ENCODE measurements at places on chromosomes 1 and 21.
A peak's percentile ranks its signal among the peaks of the same experiment; 100 is the strongest.

- DNase-seq, result no peak
These were observed 18.7 kb downstream of the TMEM53 start for GRCh38 chr1:44655609-44656008.

- DNase-seq, result no peak
These were observed 81.3 kb upstream of the LYST start for GRCh38 chr1:235947989-235948388.

DNA sequence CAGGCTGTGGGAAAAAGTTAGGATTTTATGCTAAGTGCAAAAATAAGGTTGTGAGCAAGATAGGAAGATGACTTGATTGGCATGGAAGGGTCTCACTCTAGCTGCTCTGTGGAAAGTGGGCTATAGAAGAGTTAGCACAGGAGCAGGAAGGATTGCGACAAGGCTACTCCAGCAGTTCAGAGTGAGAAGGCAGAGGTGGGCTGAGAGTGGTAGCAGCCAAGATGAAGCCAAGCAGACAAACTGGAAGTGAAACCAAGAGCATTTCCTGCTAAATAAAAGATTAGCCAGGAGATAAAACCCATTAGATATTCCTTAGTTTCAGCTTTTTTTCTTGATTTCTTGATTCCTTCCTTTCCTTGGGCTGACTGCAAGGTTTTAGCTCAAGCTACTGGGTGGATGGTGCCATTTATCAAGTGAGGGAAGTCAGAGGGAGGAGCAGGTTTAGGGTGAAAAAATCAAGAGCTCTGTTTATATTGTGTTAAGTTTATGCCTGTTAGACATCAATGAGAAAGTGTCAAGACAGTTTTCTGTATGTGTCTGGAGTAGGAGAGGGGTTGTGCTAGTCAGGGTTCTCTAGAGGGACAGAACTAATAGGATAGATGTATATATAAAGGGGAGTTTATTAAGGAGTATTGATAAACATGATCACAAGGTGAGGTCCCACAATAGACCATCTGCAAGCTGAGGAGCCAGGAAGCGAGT is 33.1 kb upstream of the ZNF644 start:
- no peak for DNase-seq

DNA sequence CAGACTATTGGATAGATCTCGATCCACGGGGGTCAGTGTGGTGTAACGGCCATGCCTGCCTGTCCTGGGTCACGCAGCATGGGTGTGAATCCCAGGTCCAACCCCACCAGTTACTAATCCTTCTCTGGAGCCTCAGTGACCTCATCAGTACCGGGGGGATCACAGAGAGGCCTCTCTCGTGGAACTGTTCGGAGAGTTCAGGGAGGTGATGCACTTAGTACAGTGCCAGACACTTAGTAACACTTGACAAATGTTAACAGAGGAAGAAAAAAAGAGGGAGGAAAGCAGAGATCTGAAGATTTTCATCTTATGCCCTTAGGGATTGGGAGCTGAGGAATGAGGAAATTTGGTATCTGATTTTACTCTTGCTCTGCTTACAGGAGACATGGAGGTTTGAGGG is 2.9 kb downstream of the ABCA4 start:
- DNase-seq, result no peak

DNA sequence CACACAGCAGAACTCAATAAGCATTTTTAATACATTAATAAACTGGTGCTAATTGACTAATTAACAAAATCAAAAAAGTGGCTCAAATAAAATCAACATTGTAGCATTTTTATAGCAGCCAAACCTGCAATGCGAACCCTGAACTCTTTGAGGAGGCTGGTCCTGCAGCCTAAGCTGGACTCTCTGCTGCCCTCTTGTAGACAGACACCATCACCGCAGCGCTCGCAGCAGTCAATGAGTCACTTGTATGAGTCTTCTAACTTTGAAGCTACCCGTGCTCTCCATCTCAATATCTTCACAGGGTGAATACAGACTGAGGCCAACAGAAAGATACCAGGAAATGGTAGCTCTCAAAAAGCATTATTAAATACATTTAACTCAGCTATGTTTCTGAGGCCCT is 9.7 kb upstream of the KRTAP7-1 start:
- DNase-seq, result peak; percentile 66

- DNase-seq, result no peak
These were observed 43.3 kb upstream of the PRDX6 start for GRCh38 chr1:173433751-173434326.

DNA sequence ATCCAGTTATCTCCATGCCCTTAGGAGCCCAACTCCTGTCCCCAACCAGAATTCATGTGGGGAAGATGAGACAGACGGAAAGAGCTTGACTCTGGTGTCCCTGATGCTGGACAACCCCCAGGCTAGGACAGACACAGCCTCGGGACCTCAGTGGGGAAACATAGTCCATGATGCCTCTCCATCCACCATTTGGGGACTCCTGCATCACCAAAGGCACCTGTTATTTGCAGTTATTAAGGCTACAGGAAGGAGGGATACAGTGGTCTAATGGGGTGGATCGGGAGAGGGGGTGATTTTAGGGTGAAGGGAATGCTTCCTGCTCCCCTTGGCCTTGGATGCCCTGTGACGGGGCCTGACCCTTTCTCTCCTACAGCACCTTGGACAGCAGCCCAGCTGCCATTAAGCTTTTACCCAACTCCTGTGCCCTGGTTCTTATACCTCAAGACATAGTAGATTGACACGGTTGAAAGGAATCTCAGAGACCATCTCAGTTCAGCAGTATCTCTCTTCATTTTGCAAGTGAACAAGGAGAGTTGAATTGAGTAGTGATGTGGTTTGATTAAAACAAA is 111.6 kb downstream of the MATN1 start:
- DNase-seq, result no peak
